Endothelial cell of coronary artery (primary cell): ENCODE measurements at places on chromosomes 4 and X. TPM values are rescaled to one million over a fixed set of nuclear protein-coding genes. Genes with fewer than 3 reads are reported as not detected.

Gene EVC2
- 7.4 and 12.0 TPM in 2 replicates for total RNA-seq

Gene SPANXC
- not detected in 2 replicates for total RNA-seq

Gene CSAG3
- not detected in 2 replicates for total RNA-seq

Gene ZFP92
- 0.90 and 1.5 TPM in 2 replicates for total RNA-seq

Gene CXCL10
- total RNA-seq = 0.09 TPM in 2 replicates

Gene SSX4
- not detected in 2 replicates for total RNA-seq
